CD4-positive, alpha-beta T cell (primary cell): ENCODE measurements at places on chromosomes 13 and 19. TPM values are rescaled to one million over a fixed set of nuclear protein-coding genes. Genes with fewer than 3 reads are reported as not detected.

DNA sequence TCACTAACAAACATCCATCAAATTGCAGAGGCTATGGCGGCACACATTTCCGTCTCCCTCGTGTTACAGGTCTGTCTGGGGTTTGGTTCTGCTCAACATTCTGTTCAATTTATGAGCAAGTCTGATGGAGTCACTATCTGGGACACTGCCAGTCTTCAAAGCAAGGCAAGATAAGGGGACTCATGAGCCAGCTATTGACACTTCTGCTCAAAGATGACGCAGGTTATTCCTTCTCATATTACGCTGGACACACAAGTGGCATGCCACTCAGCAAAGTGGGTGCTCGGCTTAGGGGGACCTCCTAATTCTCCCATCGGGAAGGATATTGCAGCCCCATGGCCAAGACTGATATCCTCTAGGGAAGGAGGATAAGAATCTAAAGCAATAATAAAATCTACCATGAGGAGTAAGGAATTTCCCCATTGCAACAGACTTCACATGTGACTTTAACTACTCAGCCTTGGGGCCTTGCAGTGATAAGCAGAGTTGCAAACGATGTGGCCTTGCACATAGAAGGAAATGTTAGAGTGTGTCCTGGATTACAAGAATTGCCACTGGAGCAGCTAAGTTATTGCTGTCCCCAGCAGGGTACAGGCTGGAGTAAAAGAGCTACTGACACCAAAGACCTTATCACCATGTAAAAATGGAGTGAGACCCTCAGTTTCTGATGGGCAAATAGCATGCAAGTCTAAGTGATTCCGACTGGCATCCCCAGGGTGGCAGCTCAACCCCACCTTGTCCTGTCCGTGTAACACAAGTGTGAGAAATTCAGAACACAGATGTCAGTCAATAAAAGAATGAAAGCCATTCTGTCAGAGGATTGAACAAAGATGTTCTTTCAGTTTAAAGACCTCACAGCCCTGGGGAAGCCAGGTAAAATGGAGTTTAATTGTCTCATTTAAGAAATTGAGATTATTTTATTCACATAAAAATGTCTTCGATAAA is 306.1 kb downstream of the IRS2 start:
- no peak for DNase-seq

DNA sequence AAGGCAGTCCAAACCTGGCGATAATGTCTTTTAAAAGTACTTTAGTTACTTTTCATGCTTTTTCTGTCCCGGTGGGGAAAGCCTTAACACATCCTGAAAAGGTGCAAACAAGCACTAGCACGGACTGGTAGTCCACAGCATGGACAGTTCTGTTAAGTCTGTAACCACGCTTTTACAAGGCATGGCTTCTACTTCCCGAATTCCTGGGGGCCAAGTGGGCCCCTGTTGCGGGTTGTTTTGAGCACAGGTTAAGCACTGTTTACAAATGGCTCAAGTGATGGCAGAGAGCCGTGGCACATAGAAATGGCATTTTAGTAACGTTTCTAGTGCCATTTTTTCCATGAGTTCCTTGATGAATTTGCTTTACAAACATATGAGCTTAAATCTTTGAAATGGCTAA is 37.6 kb downstream of the ZNF493 start:
- DNase-seq = no peak

Gene ZIC2
- not detected for total RNA-seq

GRCh38 chr19:57887195-57887941 is 1.5 kb downstream of the ZNF814 start:
- DNase-seq = no peak

Gene ZNRF4
- not detected for total RNA-seq

Gene ZGLP1
- total RNA-seq = 1.6 TPM

DNA sequence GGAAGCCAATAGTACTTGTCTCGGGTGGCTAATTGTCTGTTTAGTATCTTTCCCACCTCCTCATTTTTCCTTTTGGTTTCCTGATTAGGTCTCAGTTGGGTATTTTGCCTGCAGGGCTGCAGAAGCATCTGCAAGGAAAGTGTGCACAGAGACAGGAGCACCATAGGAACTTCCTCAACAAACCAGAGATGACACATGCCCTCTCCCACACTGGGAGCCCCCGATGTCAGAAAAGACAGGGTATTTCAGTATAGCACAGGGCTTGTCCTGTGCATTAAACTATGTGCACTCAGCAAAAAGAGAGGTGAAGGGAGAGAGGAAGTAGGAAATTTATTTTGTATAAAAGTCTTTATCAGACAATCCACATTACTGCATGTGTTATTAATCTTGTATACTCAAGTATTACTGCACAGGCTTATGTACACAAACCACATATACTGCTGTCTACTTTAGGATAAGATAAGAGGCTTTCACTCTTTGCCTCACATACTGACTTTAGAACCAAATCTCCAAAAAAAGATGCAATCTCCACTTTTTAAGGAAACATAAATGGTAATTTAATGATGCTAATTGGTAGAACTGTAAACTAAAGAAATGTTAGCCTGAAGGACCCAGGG is 501.0 kb downstream of the FOXO1 start:
- DNase-seq = no peak

Gene CD70
- not detected for total RNA-seq

DNA sequence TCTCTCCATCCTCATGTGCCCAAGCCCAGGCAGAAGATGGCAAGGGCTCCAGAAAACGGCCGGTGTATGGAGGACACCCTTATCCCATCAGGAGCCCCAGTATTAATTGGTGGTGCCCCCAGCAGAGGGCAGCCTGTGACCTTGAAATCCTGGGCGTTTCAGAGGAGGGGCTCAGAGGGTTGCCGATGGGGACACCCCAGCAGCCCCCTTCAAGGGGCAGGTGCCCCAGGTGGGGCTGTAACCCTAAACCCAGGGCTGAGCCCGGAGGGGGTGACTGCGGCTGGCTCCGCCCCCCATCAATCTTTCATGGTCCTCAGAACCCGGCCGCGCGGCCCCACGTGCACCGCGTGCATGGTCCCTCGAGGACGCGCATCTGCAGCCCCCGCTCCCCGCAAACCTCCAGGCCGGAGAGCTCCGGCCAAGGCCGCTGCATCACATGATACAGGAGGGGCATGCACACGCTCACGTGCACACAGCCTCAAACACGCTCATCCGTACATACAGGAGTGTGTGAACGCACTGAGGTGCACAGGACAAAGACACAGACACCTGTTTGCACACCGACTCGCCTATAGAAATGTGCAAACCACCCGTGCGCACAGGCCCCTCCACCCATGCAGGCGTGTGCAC is 949 bp downstream of the RAB3A start:
- no peak for DNase-seq

DNA sequence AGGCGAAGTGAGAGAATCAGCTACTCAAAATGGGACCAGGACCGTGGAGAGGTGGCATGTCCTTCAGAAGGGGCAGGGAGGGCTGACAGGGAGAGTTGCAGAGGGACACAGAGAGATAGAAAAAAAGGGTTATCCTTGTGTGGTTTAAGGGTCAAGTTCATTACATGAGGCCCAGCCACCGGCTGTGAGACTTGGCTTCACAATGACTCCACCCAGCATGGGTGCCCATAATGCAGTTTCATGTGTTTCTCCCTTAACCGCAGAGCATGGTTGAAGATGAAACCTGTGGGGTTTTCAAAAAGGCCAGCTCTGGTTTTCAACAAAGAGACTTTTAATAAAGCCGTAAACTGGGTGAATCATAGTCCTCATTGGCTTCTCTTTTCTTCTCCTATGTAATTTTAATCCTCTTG is 164.6 kb downstream of the KLF5 start:
- no peak for DNase-seq

Gene SLC8A2
- not detected for total RNA-seq

- no peak for DNase-seq
Measured at GRCh38 chr13:91313103-91313502, 34.4 kb upstream of the MIR17HG start.
